Transverse colon (tissue), 4 donors: ENCODE measurements at places on chromosomes 5 and 9. TPM values are rescaled to one million over a fixed set of nuclear protein-coding genes. Genes with fewer than 3 reads are reported as not detected.

The SERINC5 gene
- total RNA-seq, result 90.0 TPM

DNA sequence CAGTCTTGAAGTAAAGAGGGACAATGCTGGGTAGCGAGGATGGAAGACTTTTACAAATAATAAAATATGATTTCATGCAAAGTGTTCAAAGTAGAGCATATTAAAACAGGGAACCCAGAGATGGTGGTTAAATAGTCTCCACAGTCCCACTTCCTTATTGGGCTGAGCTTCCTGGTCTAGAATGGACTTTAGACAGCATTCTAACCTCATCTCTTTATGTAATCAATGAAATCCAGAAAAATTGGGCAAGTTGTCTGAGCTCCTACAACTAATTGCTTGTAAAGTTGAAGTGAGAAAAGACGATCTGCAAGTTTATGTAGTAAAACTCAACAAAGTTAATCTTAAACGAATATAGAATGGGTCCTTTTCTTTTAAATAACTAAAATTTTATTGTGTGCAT, 328.9 kb downstream of the PJA2 start:
- H3K36me3 ChIP-seq, result no peaks in the 10 kb centered on the region
- DNase-seq, result no peak
- peak overlapping the region; percentile 70 for H3K27ac ChIP-seq
- H3K4me1 ChIP-seq, result peaks cover 11% of the 10 kb centered on the region

- no peak overlapping the region for H3K4me3 ChIP-seq
- no peaks in the 10 kb centered on the region for H3K4me1 ChIP-seq
- no peak overlapping the region for H3K27ac ChIP-seq
- no peaks in the 10 kb centered on the region for H3K27me3 ChIP-seq
These were observed 23.4 kb downstream of the PAEP start for GRCh38 chr9:135584934-135585333.

The LEAP2 gene
- total RNA-seq, result 5.3 TPM

The NTRK2 gene
- total RNA-seq, result 10.1 TPM

The MEIKIN gene
- total RNA-seq, result not detected

- H3K27ac ChIP-seq, result no peak overlapping the region
- no peaks in the 10 kb centered on the region for H3K27me3 ChIP-seq
- H3K36me3 ChIP-seq, result no peaks in the 10 kb centered on the region
These were observed 919.8 kb upstream of the EDIL3 start for GRCh38 chr5:85304524-85304923.

GRCh38 chr9:31325778-31326177, 1058.7 kb upstream of the ACO1 start:
- H3K27me3 ChIP-seq, result no peaks in the 10 kb centered on the region
- no peak overlapping the region for H3K4me3 ChIP-seq
- H3K36me3 ChIP-seq, result no peaks in the 10 kb centered on the region

The ACOT12 gene
- total RNA-seq, result not detected

- no peak for DNase-seq
- no peak overlapping the region for H3K4me3 ChIP-seq
- no peaks in the 10 kb centered on the region for H3K36me3 ChIP-seq
These were observed 3.9 kb downstream of the MCIDAS start for GRCh38 chr5:55222985-55223811.

The ADAMTSL1 gene
- total RNA-seq, result 19.7 TPM

DNA sequence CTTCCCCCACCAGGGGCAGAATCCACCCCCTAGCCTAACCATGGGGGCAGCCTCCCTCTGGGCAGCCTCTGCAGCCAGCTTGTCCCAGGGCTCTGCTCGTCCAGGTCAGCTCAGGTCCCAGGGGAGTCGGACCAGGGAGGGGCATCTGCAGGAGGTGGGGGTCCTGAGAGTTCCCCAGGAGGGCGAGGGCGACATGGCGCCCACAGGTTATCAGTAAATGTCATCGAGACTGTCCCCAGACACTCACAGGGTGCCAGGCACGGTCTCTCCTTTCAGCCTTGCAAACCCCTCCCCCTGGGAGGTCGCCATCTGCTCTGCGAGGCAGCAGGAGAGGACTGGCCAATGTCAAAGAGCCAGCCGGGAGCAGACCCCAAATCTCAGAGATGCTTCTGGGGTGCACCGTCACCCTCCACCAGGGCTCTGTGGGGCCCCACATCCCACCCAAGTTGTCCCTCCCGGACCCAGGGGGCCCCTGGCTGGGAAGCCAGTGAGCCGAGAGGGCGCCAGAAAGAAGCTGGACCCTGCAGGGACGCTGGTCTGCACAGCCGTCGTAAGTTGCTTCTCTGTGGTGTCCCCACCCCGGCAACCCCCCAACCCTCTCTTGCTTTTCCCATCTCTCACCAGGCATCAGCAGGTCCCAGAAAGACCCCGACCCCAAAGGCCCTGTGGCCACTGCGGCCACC, 69.3 kb downstream of the NTNG2 start:
- H3K4me3 ChIP-seq, result no peak overlapping the region
- no peaks in the 10 kb centered on the region for H3K36me3 ChIP-seq
- no peak overlapping the region for H3K27ac ChIP-seq
- no peaks in the 10 kb centered on the region for H3K4me1 ChIP-seq
- no peak for DNase-seq
- peaks cover 26% of the 10 kb centered on the region for H3K27me3 ChIP-seq

- H3K4me1 ChIP-seq, result peaks cover 4% of the 10 kb centered on the region
- H3K27ac ChIP-seq, result no peak overlapping the region
- H3K36me3 ChIP-seq, result peaks cover 2% of the 10 kb centered on the region
- no peaks in the 10 kb centered on the region for H3K27me3 ChIP-seq
These were observed 12.2 kb downstream of the CCT5 start for GRCh38 chr5:10262121-10262774.

The ROR2 gene
- total RNA-seq, result 23.2 TPM

DNA sequence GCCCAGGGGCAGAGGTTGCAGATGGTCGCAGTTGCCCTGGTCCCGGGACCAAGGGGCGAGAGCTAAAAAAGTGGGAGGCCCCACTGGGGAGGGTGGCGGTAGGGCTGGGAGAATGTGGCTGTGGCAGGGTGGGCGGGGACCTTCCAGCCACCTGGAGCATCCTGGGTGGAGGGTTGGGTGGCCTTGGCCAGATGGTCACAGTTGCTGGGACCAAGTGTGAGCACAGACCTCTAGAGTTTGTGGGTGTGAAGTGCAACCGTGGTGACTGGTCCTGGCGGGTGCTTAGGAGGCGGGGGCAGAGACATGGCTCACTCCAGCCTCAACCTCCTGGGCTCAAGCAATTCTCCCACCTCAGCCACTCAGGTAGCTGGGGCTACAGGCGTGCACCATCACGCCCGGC, 5.7 kb upstream of the TRAF2 start:
- no peaks in the 10 kb centered on the region for H3K27me3 ChIP-seq
- H3K4me1 ChIP-seq, result peaks cover 14% of the 10 kb centered on the region
- no peaks in the 10 kb centered on the region for H3K36me3 ChIP-seq

DNA sequence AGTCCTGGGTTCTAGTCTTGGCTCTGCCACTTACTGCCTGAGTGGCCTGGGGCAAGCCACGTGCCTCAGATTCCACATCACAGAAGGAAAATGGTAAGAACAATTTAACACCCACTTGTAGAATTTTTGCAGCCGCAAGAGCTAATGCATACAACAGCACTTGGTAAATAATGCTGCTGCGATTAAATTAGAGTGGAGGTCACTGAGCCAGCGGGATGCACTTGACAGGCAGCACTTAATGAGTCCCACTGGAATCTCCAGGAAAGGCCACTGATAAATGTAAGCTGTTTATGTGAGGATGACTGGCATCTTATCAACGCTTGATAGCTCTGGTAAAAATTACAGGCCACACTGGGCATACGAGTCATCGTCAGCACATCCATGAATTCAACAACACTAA, 59.4 kb upstream of the UBTD2 start:
- no peak for DNase-seq
- no peak overlapping the region for H3K4me3 ChIP-seq
- H3K27ac ChIP-seq, result no peak overlapping the region
- no peaks in the 10 kb centered on the region for H3K36me3 ChIP-seq
- no peaks in the 10 kb centered on the region for H3K27me3 ChIP-seq
- no peaks in the 10 kb centered on the region for H3K4me1 ChIP-seq

The FOXD4 gene
- total RNA-seq, result 0.32 TPM

The CENPK gene
- total RNA-seq, result 5.2 TPM

DNA sequence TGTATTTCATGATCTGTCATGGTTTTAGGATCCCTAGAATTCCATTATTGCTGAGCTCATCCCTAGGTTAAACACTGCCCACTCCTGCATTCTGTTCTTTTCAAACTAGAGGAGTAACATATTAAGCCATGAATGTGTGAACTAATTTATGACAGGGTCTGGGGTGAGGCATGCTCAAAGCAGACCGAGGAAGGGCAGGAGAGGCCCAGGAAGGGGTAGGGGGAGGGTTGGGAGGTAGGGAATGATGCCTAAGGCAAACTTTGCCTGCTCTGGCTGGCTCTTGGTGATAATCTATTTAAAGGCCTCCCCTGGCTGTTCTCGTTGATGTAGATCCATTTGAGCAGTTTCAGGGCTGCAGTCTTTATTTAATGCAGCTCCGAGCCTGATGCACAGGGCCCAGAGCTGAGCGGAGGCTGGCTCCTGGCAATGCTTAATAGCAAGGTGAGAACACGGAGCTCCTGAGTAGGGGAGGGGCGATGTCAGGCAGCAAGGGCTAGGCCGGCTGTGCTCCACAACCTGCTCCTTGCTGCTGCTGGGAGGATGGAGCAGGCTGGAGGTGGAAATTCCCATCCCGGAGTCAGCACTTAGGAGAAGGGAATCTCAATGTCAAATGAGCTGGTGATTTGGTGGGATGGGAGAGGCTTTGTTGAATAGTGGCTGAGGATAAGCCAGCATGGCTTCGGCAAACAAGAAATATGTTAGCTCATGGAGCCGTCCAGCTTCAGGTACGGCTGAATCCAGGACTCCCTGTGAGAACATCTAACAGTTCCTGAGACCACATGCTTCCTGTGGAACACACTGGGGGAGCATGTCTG, 73.2 kb upstream of the UNC5A start:
- DNase-seq, result peak; percentile 0
- H3K27me3 ChIP-seq, result peaks cover 69% of the 10 kb centered on the region
- H3K36me3 ChIP-seq, result no peaks in the 10 kb centered on the region
- H3K4me1 ChIP-seq, result no peaks in the 10 kb centered on the region
- no peak overlapping the region for H3K4me3 ChIP-seq

DNA sequence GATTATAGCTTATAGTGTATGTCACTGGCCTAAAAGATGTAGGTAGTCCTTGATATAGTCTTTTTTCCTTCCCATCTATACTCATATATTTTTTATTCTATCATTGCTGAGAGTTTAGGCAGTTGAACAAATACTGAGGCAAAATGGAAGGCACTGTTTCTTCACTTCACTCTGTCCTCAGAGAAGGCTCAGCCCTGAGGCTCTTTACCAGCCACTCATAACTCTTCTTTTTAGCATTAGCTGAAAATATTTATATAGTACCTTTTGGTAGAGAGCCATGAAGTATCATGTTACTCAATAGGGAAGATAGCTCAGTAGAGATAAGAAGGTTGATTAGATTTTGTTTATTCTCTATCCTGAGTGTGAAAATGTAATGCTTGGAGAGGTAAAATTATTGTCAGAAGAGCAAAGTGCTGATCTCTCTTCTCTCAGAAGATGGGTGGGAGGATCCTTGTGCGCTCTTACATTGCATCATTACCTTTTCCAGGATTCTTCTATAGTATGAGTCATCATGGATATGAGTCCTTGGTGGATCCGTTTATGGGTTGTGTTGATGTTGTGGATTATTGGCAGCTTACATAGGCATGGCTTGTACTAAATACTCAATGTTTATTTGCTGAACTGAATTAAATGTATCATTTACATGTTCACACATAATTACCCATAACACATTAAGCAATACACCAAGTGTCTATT, 88.1 kb downstream of the ANXA1 start:
- DNase-seq, result no peak
- no peaks in the 10 kb centered on the region for H3K27me3 ChIP-seq
- no peaks in the 10 kb centered on the region for H3K4me1 ChIP-seq
- no peak overlapping the region for H3K4me3 ChIP-seq
- no peak overlapping the region for H3K27ac ChIP-seq

- H3K27me3 ChIP-seq, result no peaks in the 10 kb centered on the region
- H3K36me3 ChIP-seq, result no peaks in the 10 kb centered on the region
- no peak for DNase-seq
- peak overlapping the region; percentile 50 for H3K27ac ChIP-seq
These were observed 46.1 kb downstream of the NIPAL4 start for GRCh38 chr5:157506066-157506590.

The ARL10 gene
- 1.1 TPM for total RNA-seq

DNA sequence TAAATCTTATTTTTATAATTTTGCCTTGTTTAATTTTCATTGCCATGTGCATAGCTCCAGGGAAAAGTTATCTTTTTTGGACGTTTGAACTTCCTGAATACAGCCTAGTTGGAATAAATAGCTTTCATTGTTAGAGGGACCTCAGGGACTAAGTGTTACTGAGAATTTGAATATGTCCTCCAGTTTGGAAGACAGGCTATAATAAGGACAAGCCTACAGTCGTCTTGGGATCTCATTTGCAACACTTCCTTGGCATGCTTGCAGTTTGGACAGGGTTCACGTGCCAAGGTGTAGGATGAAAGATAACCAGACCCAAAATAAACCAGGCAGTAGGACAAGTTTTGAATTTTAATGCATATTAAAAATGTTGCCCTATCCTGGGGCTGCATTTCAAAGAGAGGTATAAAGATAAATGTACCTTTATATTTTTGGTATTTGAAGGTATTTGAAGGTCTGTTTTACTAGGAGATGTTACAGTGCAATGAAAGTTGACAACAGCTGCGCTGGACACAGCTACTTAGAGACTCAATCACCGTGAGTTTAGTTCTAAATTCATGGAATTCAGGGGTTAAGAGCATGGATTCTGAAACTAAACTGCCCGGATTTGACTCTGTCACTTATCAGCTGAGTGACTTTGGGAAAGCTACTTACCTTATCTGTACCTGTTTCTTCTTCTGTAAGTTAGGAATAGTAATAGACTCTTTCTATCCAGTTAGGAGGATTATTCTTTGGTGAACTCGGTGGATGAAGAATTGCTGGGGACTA, 134.1 kb downstream of the ACTBL2 start:
- no peaks in the 10 kb centered on the region for H3K36me3 ChIP-seq
- H3K4me3 ChIP-seq, result no peak overlapping the region
- no peak overlapping the region for H3K27ac ChIP-seq
- H3K4me1 ChIP-seq, result no peaks in the 10 kb centered on the region
- DNase-seq, result no peak
- no peaks in the 10 kb centered on the region for H3K27me3 ChIP-seq

DNA sequence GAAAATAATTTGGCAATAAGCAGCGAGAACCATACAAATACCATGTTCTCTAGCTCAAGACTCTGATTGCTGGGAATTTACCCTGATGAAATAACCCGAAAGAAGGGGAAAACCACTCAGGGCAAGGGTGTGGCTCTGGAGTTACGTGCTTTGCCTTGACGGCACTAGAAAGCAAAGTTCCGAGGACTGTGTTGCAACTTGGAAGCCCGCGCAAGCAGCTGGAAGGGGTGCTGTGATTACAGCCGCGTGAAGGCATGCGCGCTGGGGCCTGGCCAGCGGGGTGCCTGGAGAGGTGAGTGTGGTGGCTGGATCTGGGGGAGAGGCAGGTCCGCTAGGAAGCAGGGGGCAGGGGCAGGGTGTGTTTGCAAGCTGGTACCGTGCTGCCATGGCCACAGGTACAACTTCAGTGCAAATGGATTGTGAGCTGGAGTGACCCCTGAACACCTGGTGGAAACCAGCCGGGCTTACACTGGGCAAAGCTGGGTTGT, 52.6 kb upstream of the CNOT6 start:
- H3K27me3 ChIP-seq, result peaks cover 15% of the 10 kb centered on the region
- no peak overlapping the region for H3K4me3 ChIP-seq
- no peak for DNase-seq
- no peaks in the 10 kb centered on the region for H3K4me1 ChIP-seq
- H3K36me3 ChIP-seq, result no peaks in the 10 kb centered on the region
